ENCODE measurements at places on chromosomes 2 and 18. TPM values are rescaled to one million over a fixed set of nuclear protein-coding genes. Genes with fewer than 3 reads are reported as not detected.

DNA sequence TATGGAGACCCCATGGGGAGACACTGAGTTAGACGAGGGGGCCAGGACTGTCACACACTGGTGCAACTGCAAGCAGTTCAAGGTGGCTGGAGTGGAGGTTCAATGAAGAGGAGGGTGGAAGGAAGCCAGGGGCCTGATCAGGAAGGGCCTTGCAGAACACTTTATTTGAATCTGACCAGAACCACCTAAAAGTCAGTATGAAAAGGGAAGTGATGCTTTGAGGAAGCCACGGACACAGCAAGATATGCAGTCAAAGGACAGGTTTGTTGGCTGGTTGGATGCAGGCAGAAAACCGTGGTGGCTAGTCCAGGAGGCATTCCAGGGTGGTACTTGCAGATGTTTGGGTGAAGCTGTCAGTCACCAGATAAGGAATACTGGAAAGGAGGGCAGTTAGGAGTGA, 3.5 kb upstream of the FAM124B start:
- DNase-seq: no peak

DNA sequence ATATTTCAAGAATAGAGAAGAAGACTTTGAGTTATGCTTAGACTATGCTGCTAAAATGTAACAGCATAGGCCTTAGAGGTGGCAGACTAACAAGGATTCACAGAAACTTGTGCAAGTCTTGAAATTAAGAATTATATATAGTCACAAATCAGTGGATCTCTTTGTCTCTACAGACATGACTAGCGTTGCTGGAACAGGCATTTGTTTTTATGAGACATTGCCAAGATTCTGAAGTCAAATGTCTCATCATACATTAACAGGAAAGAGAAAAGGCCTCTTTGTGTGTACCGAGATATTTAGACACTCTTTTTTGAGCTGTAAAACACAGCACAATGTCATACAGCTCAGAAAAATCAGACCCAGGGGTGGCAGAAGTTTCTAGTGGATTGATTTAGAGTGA, 207.1 kb downstream of the TMX3 start:
- DNase-seq: no peak

The POTEJ gene
- total RNA-seq: 0.28 TPM

DNA sequence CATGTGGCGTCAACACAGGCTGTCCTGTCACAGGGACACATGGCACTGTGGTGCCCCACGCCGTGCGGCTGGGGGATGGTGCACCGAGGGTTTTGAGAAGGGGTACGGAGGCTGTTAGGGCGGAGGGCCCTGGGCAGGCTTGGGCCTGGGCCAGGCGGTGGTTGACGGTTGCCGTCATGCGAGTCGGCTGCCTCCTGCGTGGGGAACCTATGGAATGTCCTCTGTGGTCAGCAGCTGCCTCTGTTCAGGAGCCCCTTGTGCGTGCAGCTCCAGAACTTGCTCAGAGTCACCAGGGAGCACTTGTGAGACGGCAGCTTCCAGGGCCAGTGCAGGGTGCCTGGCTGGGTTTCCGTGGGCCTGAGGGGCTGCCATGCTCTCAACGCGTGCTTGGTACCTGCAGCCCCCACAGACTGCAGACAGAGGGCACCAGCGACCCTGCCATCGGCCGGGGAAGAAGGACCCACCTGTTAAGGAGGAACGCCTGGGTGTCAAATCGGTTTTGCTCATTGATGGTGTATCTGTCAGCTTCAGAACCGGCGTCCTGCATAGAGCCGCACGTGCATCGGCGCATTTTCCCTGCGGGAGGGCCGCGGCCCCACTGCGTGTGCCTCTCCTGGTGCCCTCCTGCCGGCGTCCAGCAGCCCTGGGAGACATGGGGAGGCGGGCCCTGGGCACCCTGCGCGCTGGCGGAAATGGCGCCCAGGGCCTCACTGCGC, 10.0 kb upstream of the D2HGDH start:
- no peak for DNase-seq

DNA sequence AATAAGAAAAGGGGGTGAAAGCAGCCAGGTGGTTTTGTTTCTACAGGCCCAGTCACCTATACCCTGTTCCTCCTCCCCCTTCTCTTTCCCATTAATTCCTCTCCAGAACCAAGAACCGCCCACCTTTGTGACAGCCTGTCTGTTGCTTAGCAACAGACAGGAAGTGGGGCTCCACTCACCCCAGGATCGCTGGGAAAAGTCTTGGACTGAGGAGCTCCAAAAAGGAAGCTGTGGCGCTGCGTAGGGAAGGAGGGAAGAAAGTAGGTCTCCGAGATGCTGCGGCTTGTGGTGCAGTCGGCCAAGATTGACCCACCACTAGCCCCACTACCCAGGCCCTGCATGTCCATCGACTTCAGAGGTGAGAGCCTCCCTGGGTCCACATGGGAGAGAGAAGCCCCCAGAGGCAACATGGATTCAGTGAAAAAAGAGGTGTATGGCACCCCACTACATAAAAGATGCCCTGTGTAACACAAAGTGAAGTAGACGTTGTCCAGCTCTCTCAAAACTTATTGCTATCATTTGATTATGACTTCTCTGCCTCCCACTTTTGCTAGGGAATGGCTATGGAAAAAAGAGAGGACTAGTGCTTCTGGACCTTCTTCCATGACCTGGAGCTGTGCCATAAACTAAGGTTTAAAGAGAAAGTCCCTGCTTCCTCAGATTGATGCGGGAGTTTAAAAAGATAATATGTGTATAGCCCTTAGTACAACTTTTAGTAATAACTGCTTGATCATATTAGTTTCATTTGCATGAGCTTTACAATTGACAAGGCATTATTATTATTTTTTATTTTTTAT, at the start of gene FER1L5:
Gene FER1L5 (plus strand): TSS at position 201 of the 797 bp plus-strand sequence. CDS start 73 bp downstream, at position 274.
- DNase-seq: no peak

GRCh38 chr2:150572194-150572766, 84.8 kb upstream of the RND3 start:
- no peak for DNase-seq

DNA sequence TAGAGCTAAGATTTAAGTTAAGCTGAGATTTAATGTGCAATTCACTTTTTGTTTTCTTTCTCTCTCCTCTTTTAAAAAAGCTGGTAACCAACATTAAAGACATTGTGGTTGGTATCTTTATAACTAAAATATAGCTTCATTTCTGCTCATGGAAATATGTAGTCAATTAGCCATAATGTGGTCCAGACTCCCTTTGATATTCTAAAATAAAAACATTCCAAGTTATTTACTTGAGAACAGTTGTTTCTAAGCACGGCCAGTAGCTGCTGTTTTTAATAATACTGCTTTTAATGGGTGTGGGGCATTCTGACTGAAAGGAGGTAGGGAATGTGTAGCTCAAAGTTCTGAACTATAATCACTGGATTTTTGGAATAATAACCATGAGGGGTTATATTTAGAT, 183.3 kb upstream of the FBXO11 start:
- DNase-seq: no peak

The SULT1C4 gene
- 4.8 TPM for total RNA-seq

DNA sequence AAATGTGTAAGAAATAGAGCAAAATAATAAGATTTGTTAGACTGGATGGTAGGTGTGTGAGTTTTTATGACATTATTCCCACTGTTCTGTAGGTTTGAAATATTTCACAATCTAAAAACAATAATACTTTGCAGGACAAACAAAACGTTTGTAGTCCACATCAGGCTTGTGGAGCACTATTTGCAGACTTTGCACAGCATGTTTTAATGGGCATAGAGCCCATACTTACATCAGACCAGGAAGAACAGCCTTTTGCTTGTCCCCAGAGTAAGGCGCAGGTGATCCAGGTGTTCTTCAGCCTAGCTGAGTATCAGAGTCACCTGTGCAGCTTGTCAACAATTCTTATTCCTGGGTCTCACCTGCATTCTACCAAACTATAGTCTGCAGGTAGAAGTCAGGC, 9.1 kb upstream of the STK39 start:
- DNase-seq: no peak

The IL36G gene
- not detected for total RNA-seq

DNA sequence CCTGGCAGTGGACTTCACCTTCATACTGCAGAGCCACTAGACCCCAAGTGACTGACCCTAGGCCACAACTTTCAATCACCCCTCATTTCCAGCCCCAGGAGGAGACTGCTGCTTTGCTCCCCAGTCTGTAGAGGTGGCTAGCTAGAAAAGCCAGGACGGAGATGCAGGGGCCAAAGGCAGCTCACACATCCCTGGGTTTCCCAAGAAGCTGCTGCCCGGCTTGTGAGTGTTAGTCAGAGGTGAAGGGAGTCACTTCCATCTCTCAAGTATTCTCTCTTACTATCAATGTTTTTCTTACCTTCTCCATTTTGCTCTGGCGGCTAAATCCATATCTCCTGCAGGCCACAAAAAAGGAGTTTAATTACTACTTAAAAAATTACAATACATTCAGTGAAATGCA, 36.2 kb downstream of the CCDC93 start:
- DNase-seq: no peak

GRCh38 chr18:9449600-9450414, 25.5 kb upstream of the RALBP1 start:
- no peak for DNase-seq

DNA sequence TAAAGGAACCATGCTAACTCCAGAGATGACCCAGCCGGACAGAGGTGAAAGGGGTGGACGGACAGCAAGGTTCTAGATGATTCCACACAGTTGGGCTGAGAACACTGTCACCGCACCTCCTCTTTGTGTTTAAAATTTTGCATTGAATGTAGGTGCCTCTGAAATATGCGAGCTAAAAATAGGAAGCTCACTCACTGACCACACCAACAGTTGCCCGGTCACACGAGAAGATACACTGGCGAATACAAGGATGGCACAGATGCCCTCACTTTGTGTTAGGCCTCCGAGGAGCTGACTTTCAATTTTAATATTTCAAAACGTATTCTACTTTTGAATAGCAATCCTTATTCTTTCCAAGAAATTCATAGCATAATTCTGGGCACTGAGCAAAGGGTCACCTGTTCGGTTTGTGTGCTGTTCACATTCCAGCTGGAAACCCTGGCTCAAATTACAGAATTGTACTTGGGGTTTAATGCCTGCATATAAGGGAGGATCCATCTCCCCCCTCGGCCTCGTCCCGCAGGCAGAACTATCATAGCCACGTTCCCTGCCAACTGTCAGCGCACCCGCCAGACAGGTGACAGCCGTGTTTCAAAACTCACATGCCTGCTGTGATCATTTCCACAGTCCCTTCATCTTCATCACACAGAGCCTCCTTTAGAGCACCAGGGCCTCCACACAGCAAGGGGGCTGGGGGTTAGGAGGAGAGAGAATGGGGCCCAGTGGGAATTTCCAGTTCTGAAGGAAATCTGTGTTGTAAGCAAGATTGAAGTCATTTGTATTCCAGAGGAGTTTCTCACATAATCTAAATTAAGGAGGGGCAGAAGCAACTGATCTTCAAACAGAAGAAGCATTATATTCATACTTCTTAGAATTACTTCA, 48.2 kb downstream of the ADI1 start:
- DNase-seq: no peak

GRCh38 chr2:23904215-23904614, 22.7 kb downstream of the ATAD2B start:
- no peak for DNase-seq

DNA sequence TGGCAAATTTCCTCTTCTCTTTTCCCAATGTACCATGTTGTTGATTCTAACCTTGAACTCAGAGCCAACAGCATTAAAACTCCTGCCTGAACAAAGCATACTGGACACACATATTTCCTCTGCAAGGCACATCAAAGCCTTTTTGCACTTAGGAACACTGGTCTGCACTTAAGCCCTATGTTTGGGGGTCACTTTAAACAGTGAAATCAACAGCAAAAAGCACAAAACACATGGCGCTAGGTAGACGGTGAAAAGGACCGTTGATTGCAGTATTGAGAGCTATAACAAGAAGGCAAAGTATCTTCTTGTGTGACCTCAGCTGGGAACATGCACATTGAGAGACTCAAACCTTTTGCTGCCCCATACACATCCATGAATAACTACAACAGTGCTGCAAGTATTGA, 83.9 kb upstream of the SH3BP4 start:
- no peak for DNase-seq

The GEN1 gene
- 8.8 TPM for total RNA-seq

GRCh38 chr2:443741-444140, 155.8 kb upstream of the ALKAL2 start:
- DNase-seq: no peak

DNA sequence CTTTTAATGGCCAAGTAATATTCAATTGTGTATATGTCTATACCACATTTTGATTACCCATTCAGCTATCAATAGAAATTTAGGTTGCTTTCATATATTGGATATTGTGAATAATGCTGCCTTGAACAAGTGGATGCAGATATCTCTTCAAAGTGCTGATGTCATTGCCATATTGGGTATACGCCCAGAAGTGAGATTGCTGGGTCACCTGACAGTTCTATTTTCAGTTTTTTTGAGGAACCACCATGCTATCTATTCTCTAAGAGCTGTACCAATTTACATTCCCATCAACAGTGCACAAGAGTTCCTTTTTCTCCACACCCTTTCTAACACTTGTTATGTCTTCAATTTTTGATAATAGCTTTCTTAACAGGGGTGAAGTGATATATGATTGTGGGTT, 306.9 kb downstream of the ZNF516 start:
- no peak for DNase-seq

- no peak for DNase-seq
These were observed 286.5 kb downstream of the MTX2 start for GRCh38 chr2:176555781-176556180.

GRCh38 chr2:70767699-70768589, at the start of gene ADD2:
Gene ADD2 (minus strand): TSS chr2:70768200. CDS start chr2:70706408, 61,792 bp downstream.
- DNase-seq: no peak

DNA sequence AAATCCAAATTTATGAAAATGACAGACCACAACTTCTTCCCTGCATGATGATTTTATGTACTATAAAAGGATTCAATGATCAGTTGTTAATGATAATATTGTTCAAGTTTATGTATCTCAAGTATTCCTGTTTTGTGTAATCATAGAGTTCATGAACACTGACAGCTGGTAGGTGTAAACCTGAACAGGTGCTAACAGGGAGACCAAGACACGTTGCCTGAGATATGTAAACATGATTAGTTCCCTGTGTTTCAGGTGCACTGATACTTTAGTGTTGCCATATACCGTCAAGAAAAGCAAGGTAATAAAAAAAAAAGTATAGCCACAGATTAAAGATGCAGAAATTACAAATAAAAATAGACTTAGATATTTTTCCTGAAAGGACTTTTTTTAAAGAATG, 131.8 kb downstream of the BAZ2B start:
- DNase-seq: no peak

DNA sequence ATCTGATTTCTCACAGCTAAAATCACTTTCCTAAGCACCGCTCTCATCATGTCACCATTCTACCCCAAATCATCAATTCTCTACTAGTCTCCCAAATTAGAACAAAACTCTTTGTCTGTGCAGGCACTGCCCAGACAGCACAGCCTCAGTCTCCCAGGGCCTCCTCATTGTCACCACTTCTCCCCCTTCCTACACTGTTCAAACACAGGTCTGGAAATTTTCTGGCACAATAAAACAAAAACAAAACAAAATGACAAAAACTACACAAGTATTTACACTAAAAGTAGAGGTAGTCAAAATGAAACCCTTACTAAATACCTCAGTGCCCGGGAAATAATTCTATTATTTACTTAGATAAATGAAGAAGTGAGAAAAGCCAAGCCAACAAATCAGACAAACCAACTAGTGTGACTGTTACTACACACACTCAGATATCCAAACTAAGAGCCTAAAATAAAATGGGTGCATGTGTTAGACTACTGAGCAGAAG, 156.2 kb upstream of the DNMT3A start:
- DNase-seq: no peak

The NOTO gene
- total RNA-seq: not detected

All from omental fat pad (tissue), 4 donors.